Mucosa of descending colon (tissue), 3 donors: ENCODE measurements at places on chromosomes 7 and 10.

DNA sequence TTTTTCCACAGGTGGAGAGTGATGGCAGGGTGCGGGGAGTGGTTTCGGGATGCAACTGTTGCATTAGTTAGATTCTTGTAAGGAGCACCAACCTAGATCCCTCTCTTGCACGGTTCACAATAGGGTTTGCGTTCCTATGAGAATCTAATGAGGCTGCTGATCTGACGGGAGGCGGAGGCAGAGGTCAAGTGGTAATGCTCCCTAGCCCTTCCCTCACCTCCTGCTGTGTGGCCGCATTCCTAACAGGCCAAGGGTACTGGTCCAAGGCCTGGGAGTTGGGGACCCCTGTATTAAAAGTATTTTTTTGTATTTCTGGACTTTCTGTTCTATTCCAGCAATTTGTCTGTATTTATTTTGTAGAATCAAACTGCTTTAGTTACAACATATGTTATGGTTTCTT, 7.2 kb downstream of the CBLL1 start:
- no peak for DNase-seq

- DNase-seq, result peak; percentile 74
Observed at GRCh38 chr10:95276367-95277200, 14.2 kb downstream of the PDLIM1 start.

DNA sequence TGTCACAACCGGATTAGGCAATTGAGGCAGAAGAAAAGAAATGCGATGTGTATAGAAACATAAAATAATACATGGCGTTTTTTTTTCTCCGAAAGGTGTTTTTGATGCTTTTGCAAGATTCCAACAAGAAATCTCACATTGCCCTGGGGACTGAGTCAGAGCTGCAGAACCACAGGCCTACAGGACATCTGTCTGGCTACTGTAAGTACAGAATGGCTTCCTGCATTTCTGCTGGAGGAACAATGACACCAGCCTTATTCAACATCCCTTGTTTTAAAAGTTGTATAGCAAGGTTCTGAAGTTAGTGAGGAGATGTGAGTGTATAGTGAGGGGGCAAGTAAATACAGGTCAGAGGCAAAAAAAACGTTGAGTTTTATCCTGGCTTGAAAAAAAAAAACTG, 256.4 kb downstream of the ABCA13 start:
- DNase-seq, result no peak

GRCh38 chr10:75649466-75649865, 218.0 kb downstream of the LRMDA start:
- DNase-seq, result no peak

DNA sequence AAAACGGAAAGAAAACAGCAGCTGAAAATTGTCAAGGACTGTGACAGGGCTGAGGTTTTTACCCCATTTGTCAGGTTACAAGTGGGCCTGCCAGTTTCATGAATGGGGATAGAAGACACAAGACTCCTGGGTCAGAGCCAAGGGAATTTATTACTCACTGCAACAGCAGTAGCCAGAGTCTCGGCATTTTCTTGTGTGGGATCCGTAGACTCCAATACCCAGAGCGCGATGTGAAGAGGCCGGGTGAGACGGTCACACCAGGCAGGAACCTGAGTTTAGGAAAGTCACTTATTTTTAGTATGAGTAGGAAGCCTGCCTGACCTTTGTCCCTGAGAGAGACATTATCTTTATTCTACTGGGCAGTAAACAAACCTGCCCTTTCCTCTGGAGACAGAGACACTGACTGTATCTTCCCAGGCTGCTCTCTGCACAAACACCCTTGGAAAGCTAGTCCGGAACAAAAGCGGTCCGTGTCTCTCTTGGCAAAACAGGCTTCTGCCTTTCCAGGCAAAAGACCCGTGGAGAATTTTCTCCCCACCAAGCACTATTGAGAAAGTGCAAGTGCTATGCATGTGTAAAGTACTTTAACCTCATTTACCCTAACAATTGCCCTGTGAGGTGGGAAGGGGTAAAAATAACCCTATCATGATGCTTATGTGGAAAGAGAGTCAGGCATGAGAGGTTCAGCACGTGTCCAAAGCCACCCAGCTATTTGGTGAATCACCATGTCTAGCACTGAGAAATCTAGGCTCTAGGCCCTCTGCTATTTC, 58.4 kb downstream of the JCAD start:
- peak; percentile 45 for DNase-seq

- no peak for DNase-seq
Observed at GRCh38 chr7:157652161-157652953, 315.6 kb downstream of the DNAJB6 start.

GRCh38 chr7:6028563-6028962, 2.6 kb upstream of the ANKRD61 start:
- no peak for DNase-seq

GRCh38 chr7:158272091-158272490, 315.5 kb downstream of the PTPRN2 start:
- DNase-seq, result no peak

- no peak for DNase-seq
Observed at GRCh38 chr7:85565276-85565675, 378.4 kb upstream of the SEMA3D start.

- DNase-seq, result no peak
Observed at GRCh38 chr10:62057359-62057758, 155.9 kb downstream of the ARID5B start.
